ENCODE measurements at places on chromosomes 3 and 15.

- no peak overlapping the region for H3K4me3 ChIP-seq
- no peaks in the 10 kb centered on the region for H3K36me3 ChIP-seq
- no peaks in the 10 kb centered on the region for H3K4me1 ChIP-seq
- H3K27ac ChIP-seq, result peak overlapping the region; percentile 31
These were observed 76.4 kb upstream of the MFGE8 start for GRCh38 chr15:88989578-88989977.

- H3K4me1 ChIP-seq, result peaks cover 50% of the 10 kb centered on the region
- DNase-seq, result peak; percentile 93
- H3K27me3 ChIP-seq, result no peaks in the 10 kb centered on the region
- H3K36me3 ChIP-seq, result no peaks in the 10 kb centered on the region
- peak overlapping the region; percentile 68 for H3K27ac ChIP-seq
- no peak overlapping the region for H3K4me3 ChIP-seq
These were observed 21.0 kb downstream of the RARB start for GRCh38 chr3:25448750-25449692.

- H3K27me3 ChIP-seq, result peaks cover 84% of the 10 kb centered on the region
- no peak overlapping the region for H3K27ac ChIP-seq
- H3K4me3 ChIP-seq, result no peak overlapping the region
- no peak for DNase-seq
These were observed 2.5 kb upstream of the SLC38A3 start for GRCh38 chr3:50202353-50203112.

GRCh38 chr3:196546537-196546936 is 21.8 kb downstream of the WDR53 start:
- no peak overlapping the region for H3K27ac ChIP-seq
- no peak for DNase-seq
- no peaks in the 10 kb centered on the region for H3K27me3 ChIP-seq
- H3K4me1 ChIP-seq, result no peaks in the 10 kb centered on the region
- H3K36me3 ChIP-seq, result no peaks in the 10 kb centered on the region

- no peaks in the 10 kb centered on the region for H3K27me3 ChIP-seq
- no peaks in the 10 kb centered on the region for H3K4me1 ChIP-seq
- H3K27ac ChIP-seq, result no peak overlapping the region
- H3K36me3 ChIP-seq, result no peaks in the 10 kb centered on the region
These were observed 35.4 kb downstream of the SV2B start for GRCh38 chr15:91135201-91136130.

DNA sequence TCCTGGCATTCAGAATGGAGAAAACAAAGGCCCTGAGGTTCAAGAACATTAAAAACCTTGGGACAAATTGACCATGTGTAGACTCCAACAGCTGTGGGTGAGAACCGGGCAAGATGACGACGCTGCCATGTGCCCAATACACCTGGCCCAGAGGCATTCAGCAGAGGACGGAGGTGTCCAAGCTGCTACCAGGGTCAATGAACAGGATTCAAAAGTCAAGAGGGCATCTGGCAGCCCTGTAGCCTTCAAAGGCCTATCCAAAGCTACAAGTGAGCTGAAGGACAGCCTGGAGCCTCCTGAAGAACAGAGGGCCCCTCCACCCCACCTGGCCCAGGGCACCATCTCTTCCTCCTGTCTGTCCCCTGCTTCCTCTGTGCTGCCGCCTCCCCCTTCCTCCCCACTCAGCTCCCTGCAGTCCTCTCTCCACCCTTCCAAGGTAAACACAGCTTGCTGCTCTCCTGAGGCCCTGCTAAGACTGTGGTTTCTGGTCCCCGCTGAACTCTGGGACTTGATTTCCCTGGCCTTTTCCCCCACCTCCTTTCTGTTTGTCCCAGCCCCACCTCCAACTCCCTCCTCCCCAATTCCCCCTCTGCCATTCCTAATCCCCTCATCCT is 57.5 kb downstream of the HMCES start:
- no peak overlapping the region for H3K27ac ChIP-seq
- H3K4me1 ChIP-seq, result no peaks in the 10 kb centered on the region
- no peaks in the 10 kb centered on the region for H3K36me3 ChIP-seq
- no peaks in the 10 kb centered on the region for H3K27me3 ChIP-seq
- DNase-seq, result no peak

DNA sequence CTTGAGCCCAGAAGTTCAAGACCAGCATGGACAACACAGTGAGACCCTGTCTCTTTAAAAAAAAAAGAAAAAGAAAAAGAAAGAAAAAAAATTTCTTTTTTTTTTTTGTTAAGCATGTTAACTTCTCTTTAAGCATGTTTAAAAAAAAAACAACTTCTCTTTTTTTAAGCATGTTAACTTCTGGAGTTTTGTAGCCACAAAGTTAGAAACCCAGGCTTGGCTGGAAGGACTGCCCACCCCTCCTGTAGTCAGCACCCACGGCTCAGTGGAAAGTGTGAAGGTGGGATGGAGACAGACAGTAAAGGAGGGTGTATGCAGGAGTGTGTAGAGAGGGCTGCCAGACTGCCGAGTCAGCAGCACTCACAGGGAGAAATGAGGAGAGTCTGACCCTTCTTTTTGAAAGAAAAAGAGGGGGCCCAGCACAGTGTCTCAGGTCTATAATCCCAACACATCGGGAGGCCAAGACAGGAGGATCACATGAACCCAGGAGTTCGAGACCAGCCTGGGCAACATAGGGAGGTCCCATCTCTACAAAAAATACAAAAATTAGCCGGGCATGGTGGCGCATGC is 33.2 kb downstream of the GOLGA8S start:
- no peak for DNase-seq
- H3K4me1 ChIP-seq, result no peaks in the 10 kb centered on the region
- no peaks in the 10 kb centered on the region for H3K36me3 ChIP-seq
- H3K4me3 ChIP-seq, result no peak overlapping the region

- peak; percentile 60 for DNase-seq
- H3K27ac ChIP-seq, result no peak overlapping the region
- H3K4me3 ChIP-seq, result no peak overlapping the region
- H3K27me3 ChIP-seq, result no peaks in the 10 kb centered on the region
- peaks cover 43% of the 10 kb centered on the region for H3K4me1 ChIP-seq
These were observed 63.6 kb downstream of the SMAD6 start for GRCh38 chr15:66765478-66766281.

DNA sequence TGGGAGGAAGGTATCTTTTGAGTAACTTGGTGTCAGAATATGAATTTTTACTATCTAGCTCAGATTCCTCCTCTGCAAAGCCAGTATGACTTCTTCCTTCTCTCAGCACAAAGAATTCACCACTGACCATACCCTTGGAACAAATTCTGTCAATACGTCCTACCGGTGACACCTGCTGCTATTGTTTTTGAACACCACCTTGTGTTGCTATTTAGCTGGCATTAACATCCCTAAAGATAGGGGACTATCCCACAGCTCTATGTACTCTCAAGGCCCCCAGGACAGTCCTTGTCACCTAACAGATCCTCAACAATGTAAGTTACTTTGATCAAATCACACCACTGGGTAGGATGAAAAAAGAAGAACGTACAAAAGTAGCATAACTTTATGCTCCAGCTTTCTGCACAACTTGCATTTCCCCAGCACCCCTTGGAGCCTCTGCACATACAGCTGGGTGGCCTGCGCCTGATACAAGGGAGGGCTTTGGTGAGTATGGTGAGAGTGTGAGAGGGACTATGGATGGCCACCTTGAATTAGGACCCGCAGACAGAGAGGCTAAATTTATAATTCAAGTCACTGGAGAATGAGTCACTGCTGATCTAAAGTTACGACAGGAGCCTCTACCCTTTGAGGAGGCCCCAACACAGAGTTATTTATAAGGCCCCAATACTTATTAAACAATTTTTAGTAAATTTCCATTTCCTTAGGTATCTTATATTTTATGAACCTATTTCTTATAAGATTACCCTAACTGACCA is 2.3 kb upstream of the COLQ start:
- no peak for DNase-seq
- no peak overlapping the region for H3K4me3 ChIP-seq
- H3K4me1 ChIP-seq, result no peaks in the 10 kb centered on the region

- no peaks in the 10 kb centered on the region for H3K36me3 ChIP-seq
- H3K4me3 ChIP-seq, result no peak overlapping the region
- no peaks in the 10 kb centered on the region for H3K27me3 ChIP-seq
- H3K27ac ChIP-seq, result peak overlapping the region; percentile 72
These were observed 7.3 kb upstream of the MAPK6 start for GRCh38 chr15:52011711-52012144.

DNA sequence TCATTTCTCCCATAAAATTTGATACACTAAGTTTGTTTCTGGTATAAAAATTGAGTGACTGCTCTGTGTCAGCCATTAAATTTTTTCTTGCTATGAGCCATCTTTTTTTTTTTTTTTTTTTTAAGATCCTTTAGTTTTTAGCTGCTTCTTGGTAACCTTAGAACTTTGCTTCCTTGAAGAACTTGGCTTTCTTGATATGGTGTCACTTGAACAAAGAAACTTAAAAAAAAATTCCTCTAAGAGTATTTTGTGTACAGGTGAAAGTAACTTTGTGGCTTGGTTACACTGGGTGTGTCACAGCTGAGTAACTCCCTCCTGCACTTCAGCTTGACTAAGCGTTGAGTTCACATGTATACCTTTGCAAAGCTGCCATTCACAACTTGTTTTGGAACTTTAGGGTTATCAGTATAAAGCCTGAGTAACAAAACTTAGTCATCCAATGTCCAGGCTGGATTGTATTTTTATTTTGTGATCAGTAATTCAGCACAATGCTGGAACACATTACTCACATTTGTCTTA is 6.5 kb downstream of the CHD2 start:
- no peaks in the 10 kb centered on the region for H3K36me3 ChIP-seq
- H3K4me1 ChIP-seq, result peaks cover 90% of the 10 kb centered on the region
- DNase-seq, result no peak
- no peaks in the 10 kb centered on the region for H3K27me3 ChIP-seq

DNA sequence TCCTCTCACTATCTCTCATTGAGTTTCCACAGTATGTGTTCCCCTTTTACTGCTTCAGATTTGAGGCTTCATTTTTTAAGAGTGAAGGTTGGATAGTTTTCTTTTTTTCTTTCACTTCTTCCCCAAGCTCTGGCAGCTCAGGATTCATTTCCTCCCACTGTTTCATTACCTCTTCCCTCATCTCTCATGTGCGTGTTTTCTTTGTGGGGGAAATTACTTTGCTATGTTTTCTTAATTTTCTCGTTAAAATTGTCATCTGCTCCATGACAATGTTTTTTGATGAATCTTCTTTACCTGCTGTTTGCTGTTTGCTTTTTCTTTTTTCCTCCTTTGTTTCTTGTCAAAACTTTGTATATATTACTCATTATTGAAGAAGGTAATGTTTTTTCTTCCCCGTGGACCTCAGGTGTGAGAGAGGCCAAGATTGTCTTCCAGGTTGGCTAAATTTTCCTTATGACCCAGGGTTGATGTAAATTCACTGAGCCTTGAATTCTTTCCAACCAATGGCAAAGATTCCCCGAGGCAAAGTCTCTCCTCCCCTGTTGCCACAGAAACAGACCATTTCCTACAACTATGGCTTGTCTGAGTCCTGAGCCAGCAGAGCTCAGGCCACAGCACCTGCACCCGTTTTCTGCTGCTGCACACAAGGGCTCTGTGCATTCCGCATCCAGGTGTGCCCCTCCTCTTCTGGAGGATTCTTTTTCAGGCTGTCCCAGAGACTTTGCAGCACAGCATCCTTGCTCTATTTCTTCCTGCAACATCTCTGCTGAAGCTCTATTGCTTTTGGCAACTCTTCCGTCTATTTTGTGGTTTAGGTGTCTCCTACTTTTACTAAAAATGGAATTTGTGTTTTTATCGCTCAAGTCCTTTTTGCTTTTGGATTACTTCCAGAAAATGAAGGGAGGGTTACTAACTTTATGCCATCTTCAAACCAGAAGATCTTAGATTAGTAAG is 66.1 kb downstream of the NOX5 start:
- H3K4me3 ChIP-seq, result no peak overlapping the region
- H3K36me3 ChIP-seq, result no peaks in the 10 kb centered on the region
- peak overlapping the region; percentile 72 for H3K27ac ChIP-seq
- DNase-seq, result no peak

DNA sequence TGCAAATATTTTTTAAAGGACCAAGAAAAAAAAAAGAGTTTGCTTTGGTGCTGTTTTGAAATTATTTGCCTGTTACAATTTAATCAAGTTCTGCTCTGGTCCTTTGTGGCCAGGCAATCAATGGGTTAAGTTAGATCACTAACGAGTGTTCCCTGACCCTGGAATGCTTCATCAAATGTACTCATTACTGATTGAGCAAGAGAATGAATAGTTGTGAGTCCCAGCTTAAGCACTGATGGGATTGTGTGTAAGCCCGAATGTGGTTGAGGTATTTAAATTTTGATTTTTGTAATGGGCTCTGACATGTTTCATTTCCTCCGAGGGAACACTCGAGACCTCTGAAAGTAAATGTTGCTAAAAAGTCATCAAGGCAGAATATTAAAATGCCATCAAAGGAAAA is 699.1 kb downstream of the MCTP2 start:
- no peaks in the 10 kb centered on the region for H3K4me1 ChIP-seq
- H3K27ac ChIP-seq, result no peak overlapping the region
- no peak overlapping the region for H3K4me3 ChIP-seq
- H3K27me3 ChIP-seq, result no peaks in the 10 kb centered on the region
- H3K36me3 ChIP-seq, result no peaks in the 10 kb centered on the region

GRCh38 chr3:18411541-18411940 is 13.6 kb downstream of the SATB1 start:
- no peak overlapping the region for H3K4me3 ChIP-seq
- no peaks in the 10 kb centered on the region for H3K4me1 ChIP-seq
- DNase-seq, result no peak
- H3K36me3 ChIP-seq, result peaks cover 42% of the 10 kb centered on the region

DNA sequence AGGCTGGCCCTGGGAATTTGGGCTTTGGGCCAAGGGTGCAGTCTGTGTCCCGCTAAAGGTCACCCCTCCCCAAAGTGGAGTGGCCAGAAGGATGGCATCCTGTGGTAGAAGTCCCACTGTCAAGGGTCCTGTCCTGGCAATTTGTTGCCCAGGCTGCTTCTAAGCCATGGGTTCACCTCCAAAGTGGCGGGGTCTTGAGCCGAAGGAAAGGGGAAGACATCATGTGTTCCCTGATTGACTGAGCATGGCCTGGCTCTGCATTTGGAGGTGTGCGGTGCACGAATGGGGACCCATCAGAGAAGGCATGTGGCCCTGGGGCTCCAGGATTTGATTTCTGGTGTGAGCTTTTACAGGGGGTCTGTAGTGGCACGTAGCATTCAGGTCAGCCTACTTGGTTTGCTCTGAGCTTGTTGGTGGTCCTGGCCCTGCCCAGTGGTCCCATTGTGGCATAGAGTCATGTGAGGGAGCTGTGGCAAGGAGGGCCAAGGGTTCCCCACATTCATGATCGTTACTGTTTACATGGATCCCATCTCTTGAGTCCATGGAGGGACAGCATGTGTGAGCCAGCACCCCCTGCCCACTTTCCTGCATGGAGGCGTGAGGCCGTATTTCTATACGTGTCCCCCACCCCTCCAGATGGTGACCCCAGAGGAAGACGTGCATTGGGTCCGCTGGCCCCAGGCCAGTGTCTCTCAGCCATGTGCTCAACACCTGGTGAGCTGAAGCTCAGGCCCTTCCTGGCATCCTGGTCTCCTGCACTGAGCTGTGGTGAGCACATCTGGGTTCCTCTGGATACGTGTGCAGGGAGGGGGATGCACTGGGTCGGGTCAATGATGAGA is 225.1 kb downstream of the SNRPN start:
- peak; percentile 53 for DNase-seq
- H3K4me3 ChIP-seq, result no peak overlapping the region
- no peaks in the 10 kb centered on the region for H3K36me3 ChIP-seq
- no peaks in the 10 kb centered on the region for H3K27me3 ChIP-seq
- H3K4me1 ChIP-seq, result no peaks in the 10 kb centered on the region

- no peaks in the 10 kb centered on the region for H3K4me1 ChIP-seq
- no peak overlapping the region for H3K4me3 ChIP-seq
- no peak for DNase-seq
- H3K36me3 ChIP-seq, result no peaks in the 10 kb centered on the region
- no peaks in the 10 kb centered on the region for H3K27me3 ChIP-seq
These were observed 116.0 kb upstream of the LRRN1 start for GRCh38 chr3:3683261-3683660.
